ENCODE measurements at places on chromosomes 6 and 20.

DNA sequence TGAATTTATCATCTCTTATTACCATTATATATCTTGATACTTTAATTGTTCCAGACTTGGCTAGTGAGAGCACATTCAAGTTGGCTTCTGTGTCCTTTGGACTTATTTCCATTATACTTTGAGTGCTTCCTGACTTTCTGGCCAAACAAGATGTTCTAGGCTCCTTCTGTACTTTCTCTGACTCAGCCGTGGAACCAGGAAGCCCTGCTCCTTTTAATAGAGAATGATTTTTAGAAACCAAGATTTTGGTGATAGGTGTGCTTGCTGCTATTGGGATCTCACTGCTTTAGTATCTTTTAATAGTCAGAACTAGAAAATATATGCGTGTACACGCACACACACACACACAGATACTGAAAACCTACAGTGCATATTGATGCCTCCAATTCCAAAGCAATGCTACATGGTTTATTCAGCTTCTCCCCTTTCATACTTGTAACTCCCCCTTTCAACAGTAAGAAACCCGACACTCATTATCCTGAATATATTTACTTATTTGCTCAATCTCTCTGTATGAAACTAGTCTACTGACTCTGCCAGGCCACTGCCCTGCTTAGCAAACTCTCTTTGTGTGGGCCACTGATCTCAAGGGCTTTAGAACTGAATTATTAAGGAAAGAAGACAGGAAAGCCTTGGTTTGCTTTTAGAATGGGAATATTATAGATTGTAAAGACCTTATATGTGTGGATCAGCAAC lies 42.7 kb upstream of the EZR start:
- DNase-seq = no peak

- DNase-seq = no peak
Measured at GRCh38 chr6:143912671-143913070, 48.4 kb downstream of the ZC2HC1B start.

DNA sequence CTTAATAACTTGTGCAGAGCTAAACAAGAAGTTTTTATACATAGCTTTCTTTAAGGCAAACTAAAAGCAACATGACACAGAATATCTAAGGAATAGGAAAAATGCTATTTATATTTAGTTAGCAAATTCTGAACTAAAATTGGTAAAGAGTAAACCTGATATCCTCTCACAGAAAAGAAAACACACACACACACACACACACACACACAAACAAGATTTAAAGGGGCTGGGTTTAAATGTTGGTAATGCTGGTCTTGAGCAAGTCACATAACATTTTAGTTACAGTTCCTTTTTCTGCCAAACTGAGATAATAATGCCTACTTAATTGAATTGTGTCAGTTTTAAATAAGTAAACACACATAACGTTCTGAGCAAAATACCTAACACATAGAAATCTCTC lies 1.6 kb downstream of the TRDN start:
- no peak for DNase-seq

DNA sequence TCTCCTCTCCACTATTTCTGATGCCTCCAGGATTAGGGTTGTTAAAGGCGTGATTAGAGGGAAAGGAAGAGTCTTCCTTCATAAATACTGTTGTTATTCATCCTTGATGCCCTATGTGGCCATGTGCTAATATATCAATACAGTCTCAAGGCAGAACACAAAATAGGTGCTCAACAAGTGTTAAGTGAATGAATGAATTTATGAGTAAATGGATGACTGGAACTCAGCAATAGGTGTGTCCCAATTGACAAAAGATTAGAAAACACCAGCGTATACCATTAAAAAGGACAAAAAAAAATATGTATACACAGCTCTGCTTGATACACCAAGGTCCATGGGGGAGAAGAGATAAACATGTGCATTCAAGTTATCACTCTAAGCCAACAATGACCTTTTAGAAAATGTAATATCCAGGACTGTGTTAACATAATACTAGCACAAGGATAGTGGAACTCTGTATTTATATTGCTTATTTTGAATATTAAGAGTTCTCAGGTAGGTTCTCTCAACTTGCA lies 171.2 kb upstream of the MYLIP start:
- no peak for DNase-seq

- no peak for DNase-seq
Measured at GRCh38 chr6:81906041-81906440, 153.6 kb upstream of the TENT5A start.

DNA sequence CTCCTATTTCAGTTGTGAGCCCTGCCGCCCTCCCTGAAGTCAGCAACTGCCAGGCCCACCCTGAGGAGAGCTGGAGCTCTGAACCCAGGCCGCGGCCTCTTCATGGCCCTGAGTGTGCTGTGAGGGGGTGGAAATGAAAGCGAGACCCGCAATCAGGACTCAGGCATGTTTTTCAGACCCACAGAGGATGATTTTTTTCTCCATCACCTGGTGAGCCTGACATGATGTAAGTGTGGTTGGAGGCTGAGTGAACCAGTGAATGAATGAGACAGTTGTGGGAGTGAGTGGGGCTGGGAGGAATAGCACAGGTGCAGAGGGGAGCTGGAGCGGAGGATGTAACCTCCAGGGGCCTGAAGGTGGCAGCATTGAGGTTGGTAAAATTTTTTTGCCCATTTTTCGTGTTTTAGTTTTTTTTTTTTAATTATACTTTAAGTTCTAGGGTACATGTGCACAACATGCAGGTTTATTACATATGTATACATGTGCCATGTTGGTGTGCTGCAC lies 18.3 kb downstream of the RAET1L start:
- no peak for DNase-seq

- DNase-seq = peak; percentile 20
Measured at GRCh38 chr20:62740286-62741141, 31.9 kb downstream of the NTSR1 start.

DNA sequence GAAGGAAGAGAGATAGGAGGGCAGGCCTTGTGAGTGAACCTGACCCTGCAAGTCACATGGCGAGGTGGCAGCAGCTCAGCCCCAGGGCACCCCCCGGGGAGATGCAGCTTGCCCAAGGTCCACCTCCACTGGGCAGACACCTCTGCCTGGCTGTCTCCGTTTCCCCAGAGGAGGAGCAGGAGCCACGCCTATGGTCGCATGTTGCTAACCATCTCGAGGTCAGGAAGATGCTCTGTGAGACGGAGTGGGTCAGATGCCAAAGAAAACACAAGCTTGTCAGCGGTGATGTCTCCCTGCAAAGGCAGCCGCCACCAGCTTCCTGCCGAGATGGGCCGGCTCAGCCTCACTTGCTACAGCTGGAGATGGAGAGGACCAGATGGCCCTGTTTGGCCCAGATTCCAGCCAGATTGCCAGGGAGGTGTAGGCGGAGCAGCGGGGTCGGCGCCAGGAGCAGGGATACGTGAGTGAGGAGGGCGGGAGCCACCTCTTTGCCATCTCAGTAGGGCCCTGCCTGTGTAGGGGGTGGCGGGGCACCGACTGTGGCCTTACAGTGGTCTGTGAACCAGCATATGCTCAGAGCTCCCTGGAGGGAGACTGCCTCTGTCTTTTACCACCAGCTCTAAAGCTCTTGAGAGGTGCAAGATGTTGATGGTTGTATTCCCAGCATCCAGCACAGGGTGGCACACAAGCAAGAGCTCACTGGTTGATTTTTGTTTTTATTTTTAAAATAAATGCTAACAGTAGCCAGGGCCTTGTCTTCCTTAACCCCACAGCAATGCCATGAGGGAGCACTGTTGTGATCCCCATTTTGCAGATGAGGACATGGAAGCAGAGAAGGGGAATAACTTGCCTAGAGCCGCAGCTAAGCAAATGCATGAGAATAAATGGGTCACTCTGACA lies 42.9 kb upstream of the FAM83D start:
- peak; percentile 31 for DNase-seq

DNA sequence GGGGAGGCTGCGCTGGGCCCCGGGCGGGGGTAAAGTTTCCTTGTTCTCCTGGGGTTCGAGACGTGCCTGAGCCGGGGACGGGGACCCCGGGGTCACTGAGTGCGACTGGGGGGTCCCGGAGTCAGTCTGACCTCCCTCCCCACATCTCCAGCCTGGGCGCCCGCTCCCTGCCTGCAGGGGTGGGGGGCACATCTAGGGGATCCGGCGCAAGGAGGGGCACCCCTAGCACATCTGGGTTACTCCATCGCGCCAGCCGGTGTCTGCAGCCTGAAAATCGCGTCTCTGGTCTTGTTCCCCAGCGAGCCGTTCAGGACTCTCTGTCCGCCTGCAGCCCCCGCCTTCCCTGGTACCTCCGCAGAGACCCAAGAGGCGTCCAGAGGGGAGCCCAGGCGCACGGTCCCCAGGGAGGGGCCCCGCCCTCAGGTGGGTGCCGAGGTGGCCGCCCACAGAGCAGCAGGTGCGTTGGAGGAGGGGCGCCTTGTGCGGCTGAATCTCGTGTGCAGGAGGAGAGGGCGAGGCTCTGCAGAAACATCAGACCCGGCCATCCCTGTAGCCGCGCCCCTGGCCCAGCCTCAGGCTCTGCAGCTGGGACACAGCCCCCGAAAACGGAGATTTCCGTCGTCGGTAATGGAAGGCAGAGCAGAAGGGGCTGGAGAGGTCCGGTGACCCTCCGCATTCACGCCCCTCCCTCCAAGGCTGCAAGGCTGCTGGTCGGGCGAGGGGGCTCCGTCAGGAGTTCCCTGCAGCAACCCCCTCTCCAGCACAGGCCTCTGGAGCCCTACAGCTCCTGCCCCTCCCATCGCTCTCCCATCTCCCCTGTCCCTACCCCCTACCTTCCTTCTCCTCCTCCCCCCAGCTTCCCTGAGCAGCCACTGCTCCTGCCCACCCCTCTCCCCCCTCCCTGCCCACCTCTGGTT lies 628 bp upstream of the CHRNA4 start:
- DNase-seq = no peak

- DNase-seq = no peak
Measured at GRCh38 chr6:35036059-35036827, 104.9 kb downstream of the TCP11 start.

DNA sequence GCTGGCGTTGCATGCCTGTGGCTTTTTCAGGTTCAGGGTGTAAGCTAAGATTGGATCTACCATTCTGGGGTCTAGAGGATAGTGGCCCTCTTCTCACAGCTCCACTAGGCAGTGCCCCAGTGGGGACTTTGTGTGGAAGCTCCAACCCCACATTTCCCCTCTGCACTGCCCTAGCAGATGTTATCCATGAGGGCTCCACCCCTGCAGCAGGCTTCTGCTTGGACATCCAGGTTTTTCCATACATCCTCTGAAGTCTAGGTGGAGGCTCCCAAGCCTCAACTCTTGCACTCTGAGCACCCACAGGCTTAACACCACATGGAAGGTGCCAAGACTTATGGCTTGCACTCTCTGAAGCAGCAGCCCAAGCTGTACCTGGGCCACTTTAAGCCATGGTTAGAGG lies 76.6 kb upstream of the PRND start:
- no peak for DNase-seq

DNA sequence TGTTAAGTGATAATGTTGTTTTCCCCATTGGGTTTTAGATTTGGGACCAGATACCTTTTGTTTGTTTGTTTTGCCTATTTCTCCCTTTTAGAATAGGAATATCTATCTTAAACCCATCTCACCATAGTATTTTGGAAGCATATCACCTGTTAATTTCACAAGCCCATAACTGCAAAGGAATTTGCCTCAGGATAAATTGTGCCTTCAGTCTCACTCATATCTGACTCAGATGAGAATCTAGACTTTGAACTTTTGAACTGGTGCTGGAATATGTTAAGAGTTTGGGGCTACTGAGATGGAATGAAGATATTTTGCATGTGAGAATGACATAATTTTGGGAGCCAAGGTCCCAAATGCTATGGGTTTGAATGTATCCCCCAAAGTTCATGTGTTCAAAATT lies 607.4 kb downstream of the HACE1 start:
- no peak for DNase-seq

DNA sequence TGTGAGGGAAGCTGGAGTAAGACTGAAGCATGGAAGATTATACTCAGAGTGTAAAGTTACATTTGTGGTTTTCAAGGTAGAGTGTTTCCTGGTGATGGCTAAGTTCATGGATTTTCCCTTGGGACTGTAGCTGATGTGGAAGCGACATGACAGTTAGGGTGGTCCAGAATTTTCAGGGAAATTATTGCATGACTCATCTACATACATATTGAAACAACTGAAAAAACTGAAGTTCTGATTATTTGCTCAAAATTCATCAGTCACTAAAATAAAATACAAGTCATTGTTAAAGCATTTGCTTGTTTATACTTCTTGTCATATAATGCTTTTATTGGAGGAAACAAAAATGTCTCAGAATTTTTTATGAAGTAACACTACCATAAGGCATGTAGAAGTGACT lies 700.0 kb downstream of the RFPL4B start:
- no peak for DNase-seq

GRCh38 chr20:51366155-51366886 lies 176.2 kb downstream of the NFATC2 start:
- DNase-seq = peak; percentile 31

GRCh38 chr6:166007349-166008263 lies 160.0 kb downstream of the TBXT start:
- DNase-seq = peak; percentile 68

DNA sequence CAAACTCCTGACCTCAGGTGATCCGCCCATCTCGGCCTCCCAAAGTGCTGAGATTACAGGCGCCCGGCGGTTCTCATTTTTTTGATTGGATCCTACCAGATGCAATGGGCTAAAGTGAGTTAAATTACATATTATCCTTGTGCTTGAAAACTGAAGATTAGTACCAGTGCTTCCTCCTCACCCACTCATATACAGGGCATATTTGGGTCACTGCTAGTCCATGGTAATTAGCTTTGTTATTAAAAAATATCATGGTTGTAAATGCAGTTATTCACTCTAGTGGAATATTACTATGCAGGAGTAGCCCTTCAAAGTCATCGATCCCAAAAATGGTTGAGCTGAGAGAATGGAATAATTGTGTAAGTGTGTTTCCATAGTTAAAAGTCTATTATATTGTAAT lies 26.5 kb downstream of the ZNF292 start:
- DNase-seq = no peak

GRCh38 chr6:35190306-35190705 lies 23.4 kb upstream of the SCUBE3 start:
- no peak for DNase-seq

DNA sequence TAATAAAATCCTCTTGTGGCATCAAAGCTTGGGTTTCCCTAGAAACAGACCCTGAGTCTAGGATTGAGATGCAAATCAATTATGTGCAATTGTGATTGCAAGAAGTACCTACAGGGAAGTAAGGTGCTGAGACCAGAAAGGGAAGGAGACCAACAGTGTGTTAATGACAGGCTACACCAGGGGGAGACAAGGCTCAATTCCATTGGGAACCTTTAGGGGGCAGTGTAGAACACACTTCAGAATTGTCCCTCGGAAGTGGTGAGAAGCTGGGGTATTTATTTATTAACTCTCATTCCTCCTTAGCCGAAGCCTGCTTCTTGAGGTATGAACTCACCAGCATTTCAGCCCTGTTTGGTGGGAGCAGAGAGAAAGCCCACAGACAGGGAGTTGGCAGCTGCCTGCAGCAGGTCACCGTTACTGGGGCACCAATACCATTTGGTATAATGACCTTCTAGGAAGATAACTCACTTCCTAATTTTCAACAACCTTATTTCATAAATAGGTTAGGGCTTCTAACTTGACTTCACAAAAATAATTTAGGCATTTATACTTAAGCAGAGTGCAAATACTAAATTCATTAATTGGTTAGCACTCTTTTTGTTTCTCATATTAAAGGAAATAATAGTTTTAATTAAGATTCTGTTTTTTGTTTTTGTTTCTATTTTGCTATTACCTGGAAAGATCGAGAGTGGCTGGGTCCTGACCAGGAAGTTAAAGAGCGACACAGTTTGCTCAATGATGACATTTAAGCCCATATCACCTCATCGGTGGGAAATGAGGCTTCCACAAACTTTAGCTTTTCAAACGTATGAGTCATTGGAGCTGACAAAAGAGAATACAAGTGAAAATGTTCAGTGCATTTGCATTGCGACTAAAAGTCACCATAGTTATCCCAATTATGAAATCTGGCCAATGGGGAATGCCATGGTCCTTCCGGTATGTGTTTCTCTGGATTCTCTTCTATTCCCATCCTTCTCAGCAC lies 94.8 kb downstream of the BTBD3 start:
- DNase-seq = no peak
